ENCODE measurements at places on chromosomes 5 and 9.

DNA sequence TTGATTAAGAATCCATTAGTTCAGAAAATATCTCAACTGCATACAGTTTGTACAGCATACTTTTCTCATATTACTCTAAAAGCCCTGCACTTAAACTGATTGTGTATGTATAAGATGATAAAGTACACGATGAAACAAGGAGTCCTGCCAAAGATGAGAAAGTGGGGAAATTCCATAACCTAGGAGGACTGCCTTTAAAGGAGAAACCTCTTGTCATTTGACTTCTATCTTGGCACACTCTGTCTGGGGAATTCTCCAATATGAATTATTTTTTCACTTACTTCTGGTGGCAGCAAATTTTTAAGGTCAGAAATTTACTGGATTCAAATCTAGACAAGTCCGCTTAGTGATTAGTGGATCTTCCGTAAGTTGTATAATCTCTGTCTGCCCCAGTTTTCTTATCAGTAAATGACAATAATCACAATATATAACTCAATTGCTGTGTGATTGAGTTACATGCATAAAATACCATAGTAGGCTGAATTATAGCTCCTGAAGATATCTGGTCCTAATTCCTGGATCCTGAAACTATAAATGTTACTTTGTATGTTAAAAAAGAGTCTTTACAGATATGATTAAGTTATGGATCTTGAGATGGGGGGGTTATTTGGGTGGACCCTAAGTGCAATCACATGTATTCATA is 17.0 kb upstream of the ISOC1 start:
- DNase-seq, result no peak

- no peak for DNase-seq
Observed at GRCh38 chr5:77218263-77218662, 7.8 kb downstream of the PDE8B start.

- DNase-seq, result no peak
Observed at GRCh38 chr5:53923961-53924360, 363.5 kb downstream of the NDUFS4 start.

- DNase-seq, result no peak
Observed at GRCh38 chr9:109887079-109887478, 107.1 kb downstream of the PALM2AKAP2 start.

DNA sequence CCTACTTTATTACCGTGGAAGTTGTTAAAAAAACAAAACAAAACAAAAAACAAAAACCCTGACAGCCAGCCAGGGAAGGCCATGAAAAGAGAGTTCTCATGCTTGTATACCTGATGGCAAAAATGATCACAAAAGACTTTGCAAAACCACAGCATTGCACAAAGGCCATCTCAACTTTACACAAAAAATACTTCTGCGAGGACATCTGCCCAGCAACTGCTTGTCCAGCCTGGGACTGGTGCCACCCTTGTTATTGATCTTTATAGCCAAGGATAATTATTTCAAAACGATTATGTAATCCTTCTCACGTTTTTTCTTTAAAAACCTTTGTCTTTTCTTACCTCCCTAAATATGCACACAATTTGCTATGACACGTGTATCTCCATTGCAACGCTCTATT is 42.2 kb upstream of the SLC28A3 start:
- DNase-seq, result no peak

DNA sequence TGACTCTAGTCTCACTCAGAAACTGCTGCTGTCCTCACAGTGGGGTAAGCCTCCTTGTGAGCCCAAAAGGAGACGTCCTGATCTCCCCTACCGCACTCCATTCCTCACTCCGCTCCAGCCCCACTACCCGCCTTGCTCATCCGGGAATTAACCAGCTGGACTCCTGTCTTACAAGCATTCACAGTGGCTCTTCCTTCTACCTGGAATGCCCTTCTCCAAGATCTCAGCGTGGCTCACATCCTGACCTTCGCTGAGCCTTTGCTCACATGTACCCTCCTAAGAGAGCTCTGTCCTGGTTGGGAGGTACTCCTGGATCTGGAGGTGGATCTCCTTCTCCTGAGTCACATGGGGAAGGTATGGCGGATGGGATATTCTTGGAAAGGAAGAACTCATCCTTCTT is 10.7 kb upstream of the KLF9 start:
- no peak for DNase-seq

DNA sequence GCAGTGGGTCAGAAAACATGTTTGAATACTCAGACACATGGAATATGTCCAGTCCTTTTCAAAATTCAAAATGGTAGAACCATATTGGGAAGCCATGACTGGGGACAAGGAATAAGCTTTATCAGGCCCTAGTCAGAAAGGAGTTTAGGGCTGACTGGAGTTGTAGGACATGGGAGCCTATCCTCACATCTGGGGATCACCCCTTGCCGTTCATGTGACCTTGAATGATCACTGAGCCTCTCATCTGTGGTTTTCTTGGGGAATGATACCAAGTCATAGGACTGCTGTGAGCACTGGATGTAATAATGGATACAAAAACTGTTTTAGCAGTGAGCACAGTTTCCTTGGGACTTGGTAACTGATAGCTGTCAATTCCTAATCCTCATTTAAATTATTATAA is 84.7 kb downstream of the IQGAP2 start:
- DNase-seq, result no peak

- DNase-seq, result no peak
Observed at GRCh38 chr5:38471709-38472108, 84.7 kb downstream of the LIFR start.

- no peak for DNase-seq
Observed at GRCh38 chr5:2166979-2167377, 284.3 kb upstream of the IRX4 start.

- no peak for DNase-seq
Observed at GRCh38 chr5:167578977-167579692, 712.3 kb upstream of the WWC1 start.

DNA sequence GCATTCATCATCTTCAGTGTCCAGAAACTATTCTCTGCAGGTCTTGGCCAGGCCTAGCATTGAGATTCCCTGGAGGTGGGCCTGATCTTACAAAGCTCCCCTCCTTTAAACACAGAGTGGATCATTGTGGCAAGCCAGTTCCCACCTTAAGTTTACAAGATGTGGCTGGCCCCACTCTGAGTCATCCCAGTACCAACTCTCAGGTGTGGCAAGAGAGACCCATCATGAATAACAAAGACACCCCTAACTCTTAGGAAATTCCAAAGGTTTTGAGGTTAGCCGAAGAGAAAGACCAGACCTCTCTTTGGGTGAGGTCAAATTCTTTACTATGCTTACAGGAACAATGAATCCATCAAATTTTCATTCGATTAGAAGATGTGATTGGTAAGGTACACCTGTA is 78.2 kb downstream of the RFK start:
- DNase-seq, result no peak

GRCh38 chr5:139399501-139400121 is 4.3 kb downstream of the SPATA24 start:
- no peak for DNase-seq

DNA sequence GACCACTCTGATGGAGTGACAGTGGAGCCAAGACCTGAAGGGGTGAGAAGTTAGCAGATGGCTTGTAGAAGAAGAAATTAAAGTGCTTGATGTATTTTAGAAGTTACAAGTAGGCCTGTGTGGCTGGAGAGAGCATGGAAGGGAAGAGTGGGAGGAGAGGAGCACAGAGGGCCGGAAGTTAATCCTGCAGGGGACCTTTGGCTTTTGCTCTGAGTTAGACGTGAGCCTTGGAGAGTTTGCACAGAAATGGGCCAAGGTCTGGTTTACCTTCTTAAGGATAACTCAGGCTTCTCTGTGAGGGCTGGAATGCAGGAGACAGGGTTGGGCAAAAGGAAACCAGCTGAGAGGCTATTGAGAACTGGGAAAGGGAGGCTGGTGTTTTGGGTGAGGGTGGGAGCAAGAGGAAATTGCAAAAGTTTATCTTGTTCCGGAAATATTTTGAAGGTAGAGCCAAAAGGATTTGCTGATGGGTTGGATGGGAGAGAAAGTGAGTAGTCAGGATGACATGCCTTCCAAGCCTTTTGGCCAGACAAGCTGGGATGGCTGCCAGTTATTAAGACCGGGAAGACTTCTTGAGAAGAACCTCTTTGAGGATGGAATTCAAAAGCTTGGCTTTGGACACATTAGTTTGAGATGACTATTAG is 17.5 kb upstream of the F2RL1 start:
- no peak for DNase-seq

DNA sequence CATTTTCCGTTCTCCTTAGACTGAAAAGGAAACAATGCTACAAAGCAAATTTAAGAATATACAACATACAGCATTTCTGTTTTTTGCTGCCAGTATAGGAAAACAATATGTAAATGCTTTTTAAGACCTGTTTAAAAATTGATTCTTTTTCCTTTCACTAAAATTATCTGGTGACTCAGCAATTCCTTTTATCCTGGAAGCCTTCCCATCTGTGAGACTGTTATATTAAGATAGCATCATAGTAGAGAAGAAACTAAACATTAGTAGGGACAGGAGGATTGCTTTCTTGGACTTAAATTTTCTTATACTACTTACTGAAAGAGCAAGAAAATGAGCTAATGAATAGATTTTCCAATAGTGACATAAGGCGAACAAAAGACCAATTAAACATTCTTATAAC is 30.0 kb upstream of the GPR21 start:
- DNase-seq, result no peak

DNA sequence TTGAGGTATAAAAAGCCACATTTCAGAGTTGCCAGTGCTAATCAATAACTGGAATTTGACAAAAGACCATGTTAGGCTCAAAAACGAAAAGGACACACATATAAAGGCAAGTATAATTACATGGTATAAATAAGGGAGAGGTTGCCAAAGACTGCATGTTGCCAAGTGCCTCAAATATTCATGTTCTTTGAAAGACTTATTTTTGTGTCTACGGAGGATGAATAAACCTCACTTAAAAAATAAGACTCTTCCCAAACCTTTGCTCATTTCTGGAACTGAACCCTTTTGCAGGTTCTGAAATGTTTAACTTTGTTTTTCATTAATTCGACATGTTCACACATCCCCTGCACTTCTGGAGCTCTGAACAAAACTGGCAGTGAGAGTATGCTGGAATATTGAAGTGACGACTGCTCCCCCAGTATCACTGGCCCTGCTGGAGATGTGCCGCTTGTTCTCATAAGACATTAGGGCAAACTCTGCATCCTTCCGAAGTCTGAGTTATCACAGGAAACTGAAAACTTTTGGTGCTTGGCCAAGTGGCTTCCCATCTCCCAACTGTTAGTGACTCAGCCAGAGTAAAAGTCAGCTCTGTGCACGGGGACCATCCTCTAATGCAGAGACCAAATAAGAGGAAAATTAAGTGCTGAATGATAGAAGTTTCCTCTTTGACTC is 336.8 kb downstream of the GLIS3 start:
- DNase-seq, result no peak

DNA sequence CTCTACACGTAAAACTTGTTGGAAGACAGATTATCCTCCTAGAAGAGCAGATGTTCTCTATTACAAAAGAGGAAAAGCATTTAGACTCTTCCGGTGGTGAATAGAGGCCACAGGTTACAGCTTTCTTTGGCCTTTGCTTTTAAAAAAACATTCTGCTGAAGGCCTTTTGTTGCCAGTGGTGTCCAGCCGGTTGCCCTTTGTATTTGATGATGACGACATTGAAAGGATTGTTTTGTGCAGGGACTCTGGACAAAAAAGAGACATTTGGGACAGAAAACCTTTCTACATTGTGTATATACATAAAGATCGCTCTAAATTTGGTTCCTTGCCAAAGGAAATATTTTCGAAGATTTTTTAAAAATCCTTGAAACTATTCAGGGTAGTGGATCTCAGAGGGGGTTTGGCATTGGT is 180.3 kb downstream of the C9orf152 start:
- no peak for DNase-seq

DNA sequence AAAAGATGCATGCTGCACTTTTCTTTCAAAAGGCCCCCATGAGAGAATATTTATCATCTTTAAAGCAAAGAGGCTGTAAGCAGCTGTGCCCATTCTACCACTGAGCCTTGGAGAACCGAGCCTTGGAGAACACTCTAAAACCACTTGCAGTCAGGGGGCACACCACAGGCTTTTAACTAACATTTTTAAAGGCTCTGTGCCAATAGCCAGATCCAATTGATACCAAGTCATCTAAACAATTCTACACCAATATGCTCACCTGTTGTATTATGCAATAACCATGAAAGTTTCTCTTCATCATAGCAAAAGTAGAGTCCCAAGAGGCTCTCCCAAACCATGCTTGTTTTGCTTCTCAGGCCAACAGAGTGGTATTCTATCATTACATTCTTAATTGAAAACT is 1090.5 kb upstream of the SEMA6A start:
- no peak for DNase-seq

DNA sequence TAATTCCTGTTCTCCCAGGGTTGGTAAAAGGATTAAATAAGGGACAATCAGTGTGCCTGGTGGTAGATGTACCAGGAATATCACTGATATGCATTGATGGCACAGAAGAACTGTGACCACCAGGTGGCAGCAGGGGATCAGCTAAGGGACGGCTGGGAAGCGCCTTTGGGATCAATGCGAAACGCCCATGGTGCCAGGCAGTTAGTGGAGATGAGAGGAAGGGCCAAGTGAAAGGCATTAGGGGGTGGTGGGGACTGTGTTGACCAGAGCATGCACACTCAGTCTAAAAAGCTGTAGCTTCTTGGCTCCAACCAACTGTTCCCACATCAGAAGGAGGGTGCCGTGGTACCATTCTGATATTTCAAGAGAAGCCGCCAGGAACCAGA is 55.6 kb downstream of the ARHGEF37 start:
- no peak for DNase-seq

DNA sequence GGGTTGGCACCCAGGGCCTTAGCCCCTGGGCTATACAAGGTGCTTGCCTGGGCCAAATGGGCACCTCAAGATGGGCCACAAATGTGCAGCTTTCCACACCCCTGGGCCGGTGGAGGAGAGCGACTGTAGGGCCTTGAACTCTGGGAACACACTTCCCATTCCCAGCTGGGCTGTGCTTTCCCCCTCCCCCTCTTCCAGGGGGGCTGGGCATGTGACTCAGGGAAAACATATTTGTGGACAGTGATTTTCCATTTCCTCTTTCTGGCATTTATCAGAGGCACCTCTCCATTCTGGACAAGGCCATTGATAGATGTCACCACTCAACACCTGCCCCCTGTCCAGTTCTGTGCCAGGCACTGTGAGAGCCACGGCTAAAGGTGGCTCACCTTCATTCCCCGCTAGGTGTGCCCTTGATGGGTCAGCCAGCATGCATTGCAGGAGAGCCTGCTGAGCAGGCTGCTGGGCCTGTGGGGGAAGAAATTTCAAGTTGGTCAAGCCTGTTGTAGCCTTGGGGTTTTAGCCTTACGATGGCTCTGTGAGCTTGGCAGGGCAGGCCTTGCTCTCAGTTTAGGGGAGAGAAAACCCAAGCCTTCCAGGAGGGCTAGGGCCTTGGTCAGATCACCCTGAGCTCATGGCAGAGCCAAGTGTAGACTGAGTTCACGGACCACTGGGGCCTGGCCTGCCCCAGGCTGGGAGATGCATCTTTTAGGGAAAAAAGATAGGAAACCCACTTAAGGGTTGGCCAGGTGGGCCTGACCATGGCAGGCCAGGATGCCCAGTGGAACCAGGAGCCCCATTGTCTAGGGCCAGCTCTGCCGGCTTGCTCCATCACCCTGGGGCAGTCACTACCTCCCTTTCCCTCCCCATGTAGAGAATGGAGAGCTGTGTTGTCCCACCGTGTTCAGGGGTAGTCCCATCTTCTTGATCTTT is 113.9 kb downstream of the DAB2IP start:
- DNase-seq, result no peak

GRCh38 chr5:95398989-95399388 is 7.8 kb downstream of the FAM81B start:
- DNase-seq, result no peak
